Breast epithelium (tissue), 4 donors: ENCODE measurements at places on chromosomes 6 and 20. TPM values are rescaled to one million over a fixed set of nuclear protein-coding genes. Genes with fewer than 3 reads are reported as not detected.

- no peak for DNase-seq
Observed at GRCh38 chr6:156687789-156688619, 89.2 kb upstream of the ARID1B start.

- no peak for DNase-seq
Observed at GRCh38 chr6:100948381-100949133, 67.4 kb upstream of the ASCC3 start.

- DNase-seq = no peak
Observed at GRCh38 chr6:90062667-90063066, 168.4 kb downstream of the GJA10 start.

DNA sequence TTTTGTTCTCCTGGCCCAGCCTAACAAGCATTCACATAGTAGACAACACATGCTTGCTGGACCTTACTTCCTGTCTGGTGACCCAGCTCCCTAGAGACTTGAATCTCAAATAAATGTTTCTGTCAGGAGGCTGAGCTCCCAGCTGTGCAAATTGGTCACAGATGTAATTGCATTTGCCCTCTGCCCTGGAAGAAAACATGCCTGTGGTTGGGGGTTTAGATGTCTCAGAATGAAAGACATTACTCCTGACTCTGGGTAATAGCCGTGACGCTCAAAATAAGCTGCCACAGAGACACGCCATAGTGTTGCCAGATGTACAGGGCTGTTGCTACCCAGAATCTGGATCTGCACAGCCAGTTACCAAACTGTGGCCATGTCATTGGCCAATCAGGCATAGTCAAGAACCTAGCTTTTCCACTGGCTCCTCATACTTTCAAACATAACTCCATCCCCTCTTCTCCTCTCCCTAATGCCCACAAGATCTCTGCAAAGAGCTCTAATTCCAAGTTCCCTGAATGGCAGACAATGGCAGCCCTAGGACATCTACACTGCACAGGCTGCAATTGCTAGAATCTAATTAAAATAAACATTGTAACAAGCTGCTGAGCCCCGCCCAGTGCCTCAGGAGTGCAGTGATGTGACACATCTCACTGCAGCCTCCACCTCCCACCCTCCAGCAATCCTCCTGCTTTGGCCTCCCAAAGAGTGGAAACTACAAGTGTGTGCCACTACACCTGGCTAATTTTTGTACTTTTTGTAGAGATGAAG is 32.8 kb upstream of the GMPR start:
- no peak for DNase-seq

DNA sequence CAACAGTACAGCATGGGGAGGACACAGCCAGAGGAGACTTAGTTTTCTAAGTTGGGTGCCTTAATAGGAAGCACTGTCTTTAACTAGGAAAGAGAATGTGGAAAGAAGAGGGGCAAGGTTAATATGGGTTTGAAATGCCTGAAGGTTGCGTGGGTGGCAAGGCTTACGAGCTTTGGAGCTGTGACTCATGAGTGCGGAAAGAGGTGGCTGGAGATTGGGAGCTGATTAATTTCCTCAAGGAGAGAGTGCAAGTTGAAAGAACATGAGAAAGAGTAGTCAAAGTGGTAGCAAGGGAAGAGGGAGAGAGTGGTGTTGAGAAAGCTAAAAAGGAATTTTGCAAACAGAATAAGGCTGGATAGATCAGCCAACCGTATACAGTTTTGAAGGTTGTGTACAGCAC is 315.1 kb upstream of the PRND start:
- DNase-seq = no peak

- no peak for DNase-seq
Observed at GRCh38 chr20:17645546-17646208, 36.4 kb downstream of the RRBP1 start.

DNA sequence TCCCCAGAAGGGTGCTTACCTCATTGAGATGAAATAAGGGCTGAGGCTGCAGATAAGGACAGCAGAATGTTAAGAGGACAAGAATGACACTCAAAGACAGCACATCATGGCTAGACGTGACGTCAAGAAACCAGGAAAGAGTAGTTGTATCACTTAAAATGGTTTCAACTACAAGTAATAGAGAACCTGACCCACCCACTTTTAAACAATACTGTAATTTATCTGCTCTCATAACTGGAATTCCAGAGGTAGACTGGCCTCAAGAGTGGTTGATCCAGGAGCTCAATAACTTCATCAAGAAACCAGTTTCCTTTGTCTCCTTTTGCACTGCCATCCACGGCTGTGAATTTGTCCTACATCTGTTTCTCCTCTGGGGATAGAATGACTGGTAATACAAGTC is 187.1 kb downstream of the EYA4 start:
- no peak for DNase-seq

- DNase-seq = no peak
Observed at GRCh38 chr20:42530855-42531448, 658.8 kb downstream of the PTPRT start.

DNA sequence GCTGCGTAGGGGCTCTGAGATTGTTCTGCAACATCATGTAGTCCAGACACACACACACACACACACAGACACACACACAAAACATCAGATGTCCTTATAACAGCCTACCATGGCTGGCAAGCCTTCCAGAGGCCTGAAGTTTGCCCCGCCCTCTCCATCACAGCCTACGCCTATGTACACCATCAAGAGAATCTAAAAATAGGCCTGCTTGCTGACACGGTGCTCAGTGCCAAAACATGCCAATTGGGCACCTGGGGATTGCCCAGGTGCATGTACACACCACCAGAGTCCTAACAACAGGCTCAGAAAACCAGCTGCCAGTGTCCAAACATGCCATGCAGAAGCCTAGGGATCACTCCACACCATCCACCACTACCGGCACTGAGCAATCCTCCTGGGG is 391.7 kb upstream of the SPTLC3 start:
- DNase-seq = no peak

DNA sequence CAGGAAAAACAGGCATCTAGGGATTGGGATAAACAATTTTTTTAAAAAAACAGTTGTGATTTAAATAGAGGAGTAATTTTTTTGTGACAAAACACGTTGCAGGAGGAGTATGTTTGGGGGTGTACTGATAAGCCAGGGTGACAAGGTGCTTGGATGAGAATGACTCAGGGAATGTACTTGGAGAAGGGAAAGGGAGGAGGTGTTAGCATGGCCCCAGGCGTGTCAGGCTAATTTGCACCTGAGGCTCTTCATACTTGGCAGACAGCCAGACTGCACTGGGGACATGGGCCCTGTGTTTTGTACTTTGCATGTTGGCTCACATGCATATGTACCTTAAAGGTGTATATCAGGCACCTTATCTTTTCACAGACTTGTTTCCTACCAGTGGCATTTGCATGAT is 22.8 kb downstream of the PANK2 start:
- no peak for DNase-seq

- DNase-seq = no peak
Observed at GRCh38 chr20:48352628-48353027, 475.2 kb downstream of the PREX1 start.

GRCh38 chr6:28137505-28137981 is 4.1 kb upstream of the ZKSCAN8 start:
- no peak for DNase-seq

DNA sequence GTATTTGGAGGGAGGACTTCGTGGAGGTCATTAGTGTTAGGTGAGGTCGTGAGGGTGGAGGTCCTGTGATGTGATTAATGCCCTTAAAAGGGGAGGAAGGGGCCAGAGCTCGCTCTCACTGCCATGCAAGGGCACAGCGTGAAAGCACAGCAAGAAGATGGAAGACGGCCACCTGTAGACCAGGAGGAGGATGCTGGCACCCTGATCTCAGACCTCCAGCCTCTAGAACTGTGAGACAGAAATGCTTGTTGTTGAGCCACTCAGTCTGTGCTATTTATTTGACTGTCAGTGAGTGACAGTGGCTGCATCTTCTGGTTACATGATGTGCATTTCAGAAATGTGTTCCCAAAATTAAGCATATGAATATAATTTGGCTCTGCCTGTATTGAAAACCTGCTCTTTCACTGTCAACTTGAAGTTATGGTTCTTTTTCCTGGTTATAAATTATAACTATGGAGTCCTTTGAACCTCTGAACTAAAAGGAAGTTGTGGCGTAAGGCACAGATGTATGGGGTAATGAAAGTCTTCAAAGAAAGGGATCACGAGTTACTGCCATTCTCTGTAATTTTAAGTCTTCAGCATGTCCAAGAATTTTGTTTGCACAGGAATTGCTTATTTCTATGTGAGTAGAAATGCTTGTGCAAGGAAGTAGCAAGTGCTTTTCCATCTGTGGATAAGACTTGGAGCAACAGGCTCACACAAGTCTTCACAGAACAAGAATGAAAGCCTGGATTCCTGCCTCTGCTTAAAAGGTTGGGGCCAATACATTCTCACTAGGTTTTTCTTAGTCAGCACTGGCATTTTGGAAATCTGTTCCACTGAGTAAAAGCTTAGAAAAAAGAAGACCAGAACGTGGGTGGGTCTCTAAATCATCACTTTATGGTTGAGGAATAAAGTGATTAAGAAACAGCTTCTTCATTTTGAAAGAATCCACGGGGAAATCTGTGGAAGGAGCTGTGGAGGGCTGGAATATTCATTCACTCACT is 10.3 kb downstream of the PPP1R14C start:
- DNase-seq = no peak

- no peak for DNase-seq
Observed at GRCh38 chr6:86888301-86888700, 49.0 kb upstream of the HTR1E start.

DNA sequence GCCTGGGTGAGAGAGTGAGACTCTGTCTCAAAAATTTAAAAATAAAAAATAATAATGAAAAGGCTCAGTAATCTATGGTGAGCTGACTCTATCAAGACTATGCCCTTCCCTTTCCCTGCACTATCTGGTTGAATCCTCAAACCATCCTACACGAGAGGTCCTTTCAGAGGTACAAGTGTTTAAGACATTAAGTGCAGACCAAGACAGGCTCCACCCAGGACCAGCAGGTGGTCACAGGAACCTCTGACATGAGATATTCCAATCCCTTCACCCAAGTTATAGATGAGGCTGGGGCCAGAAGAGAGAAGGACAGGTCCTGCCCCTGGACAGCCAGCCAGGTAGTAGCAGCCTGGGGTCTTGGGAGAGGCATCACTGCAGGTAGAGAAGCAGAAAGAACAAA is 182.6 kb downstream of the NFATC2 start:
- DNase-seq = no peak

- no peak for DNase-seq
Observed at GRCh38 chr6:90072501-90072900, 178.2 kb downstream of the GJA10 start.

- no peak for DNase-seq
Observed at GRCh38 chr20:56347628-56348304, 11.0 kb upstream of the FAM210B start.

DNA sequence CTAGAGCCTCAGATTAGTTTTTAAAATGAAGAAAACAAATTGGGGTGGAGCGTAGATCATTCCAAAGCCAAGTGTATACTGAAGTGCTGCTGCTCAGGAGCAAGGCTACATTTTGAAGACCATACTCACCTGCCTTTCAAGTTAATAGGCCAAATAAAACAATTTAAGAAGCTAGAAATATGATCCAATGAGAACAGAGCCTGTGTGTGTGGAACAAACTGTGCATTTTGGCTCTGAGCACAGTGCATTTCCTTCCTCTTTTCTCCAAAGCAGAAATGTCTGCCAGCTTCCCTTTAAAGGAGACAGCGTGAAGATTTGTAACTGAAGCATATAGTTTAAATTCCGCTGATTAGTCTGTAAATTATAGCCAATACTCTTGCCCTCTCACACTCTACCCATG is 3.2 kb upstream of the IFNGR1 start:
- no peak for DNase-seq

- DNase-seq = no peak
Observed at GRCh38 chr6:139204978-139205377, 70.1 kb downstream of the HECA start.

- DNase-seq = no peak
Observed at GRCh38 chr20:17438436-17439039, 92.6 kb downstream of the BFSP1 start.

DNA sequence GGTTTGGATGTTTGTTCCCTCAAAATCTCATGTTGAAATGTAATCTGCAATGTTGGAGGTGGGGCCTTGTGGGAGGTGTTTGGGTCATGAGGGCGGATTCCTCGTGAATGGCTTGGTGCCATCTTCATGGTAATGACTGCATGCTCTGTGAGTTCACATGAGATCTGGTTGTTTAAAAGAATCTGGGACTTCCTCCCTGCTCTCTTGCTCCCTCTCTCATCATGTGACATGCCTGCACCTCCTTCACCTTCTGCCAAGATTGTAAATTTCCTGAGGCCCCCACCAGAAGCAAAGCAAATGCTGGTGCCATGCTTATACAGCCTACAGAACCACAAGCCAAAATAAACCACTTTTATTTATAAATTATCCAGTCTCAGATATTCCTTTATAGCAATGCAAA is 250.3 kb upstream of the PLN start:
- no peak for DNase-seq

DNA sequence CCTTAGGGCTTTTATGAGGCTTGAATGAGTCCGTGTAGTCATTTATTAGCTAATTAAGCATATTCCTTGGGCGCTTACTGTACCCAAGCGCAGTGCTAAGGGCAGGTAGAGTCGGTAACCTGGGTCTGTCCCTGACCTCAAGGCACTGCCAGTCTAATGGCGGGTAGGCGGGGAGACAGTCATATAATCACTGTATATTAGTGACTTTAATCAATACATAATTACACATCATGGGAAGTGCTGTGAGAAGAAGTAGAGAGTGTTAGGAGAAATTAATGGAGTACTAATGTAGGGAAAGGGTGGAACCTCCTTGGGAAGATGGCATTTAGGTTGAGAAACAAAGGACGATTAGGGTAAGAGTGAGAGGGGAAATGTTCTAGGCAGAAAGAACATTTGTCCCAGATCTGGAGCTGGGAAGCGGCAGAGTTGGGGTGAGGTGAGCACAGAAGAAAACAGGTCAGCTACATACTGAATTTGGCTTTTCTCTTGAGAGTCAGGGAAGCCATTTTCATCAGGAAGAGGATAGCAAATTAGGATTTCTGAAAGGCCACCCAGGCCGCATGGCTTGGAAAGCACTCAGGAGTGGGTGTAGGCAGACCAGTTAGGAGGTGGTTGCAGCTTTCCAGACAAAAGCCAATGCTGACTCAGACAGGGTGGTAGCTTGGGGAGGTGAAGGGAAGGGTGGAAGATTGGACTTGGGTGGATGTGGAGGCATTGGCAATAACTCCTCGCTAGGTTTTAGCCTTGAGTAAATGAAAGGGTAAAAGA is 954 bp upstream of the BLCAP start:
- no peak for DNase-seq

RFX6 gene
- total RNA-seq = 1.8 TPM

MOG gene
- not detected for total RNA-seq

MUCL3 gene
- not detected for total RNA-seq

RNGTT gene
- total RNA-seq = 9.1 TPM

LSM2 gene
- total RNA-seq = 28.7 TPM

LRRC73 gene
- 0.29 TPM for total RNA-seq

MOXD1 gene
- total RNA-seq = 1.8 TPM

IL17F gene
- not detected for total RNA-seq

ZC3H12D gene
- total RNA-seq = 2.3 TPM

CLPSL1 gene
- total RNA-seq = 1.3 TPM

CST2 gene
- not detected for total RNA-seq

OXT gene
- not detected for total RNA-seq

SPACA1 gene
- not detected for total RNA-seq

GSTA2 gene
- total RNA-seq = not detected
